ENCODE measurements at places on chromosomes 16 and 17.

DNA sequence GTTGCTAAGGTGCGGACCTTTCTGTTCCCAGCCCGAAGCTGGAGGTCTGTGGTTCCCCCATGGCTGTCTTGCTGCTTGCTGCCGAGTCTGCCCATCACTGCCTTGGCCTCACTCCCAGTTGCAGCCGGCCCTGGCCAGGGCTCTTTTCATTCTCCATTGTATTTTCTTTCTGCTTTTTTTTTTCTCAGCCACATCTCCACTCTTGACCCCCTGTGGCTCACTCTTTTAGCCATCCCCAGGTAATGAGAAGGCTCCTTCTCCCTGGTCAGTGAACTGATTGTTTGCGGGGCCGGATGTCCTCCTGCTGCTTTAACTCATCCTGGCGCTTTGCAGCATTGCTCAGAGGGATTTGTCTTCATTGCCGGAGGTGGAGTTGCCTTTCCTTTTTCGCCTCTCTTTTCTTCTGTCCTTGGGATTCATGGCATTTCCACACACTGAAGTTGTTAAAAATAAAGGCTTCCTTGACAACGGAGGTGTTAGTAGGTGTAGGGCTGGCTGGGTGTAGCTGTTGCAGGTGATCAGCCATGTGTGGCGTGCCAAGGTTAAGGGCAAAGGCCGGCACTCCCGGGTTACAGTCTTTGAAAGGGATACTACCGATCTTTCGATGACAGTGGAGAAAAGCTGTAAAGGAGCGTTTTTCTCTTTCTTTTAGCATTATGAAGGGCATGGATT is 34.1 kb downstream of the MAP2K6 start:
- no peak for DNase-seq

GRCh38 chr16:56637814-56638750 is at the start of gene MT1A:
TSS of gene MT1A (plus strand) at chr16:56638666. CDS start at chr16:56638739, 73 bp downstream.
- DNase-seq = no peak

GRCh38 chr17:50884439-50885311 is 18.5 kb upstream of the TOB1 start:
- no peak for DNase-seq

GRCh38 chr16:78433116-78433515 is 333.7 kb downstream of the WWOX start:
- no peak for DNase-seq

DNA sequence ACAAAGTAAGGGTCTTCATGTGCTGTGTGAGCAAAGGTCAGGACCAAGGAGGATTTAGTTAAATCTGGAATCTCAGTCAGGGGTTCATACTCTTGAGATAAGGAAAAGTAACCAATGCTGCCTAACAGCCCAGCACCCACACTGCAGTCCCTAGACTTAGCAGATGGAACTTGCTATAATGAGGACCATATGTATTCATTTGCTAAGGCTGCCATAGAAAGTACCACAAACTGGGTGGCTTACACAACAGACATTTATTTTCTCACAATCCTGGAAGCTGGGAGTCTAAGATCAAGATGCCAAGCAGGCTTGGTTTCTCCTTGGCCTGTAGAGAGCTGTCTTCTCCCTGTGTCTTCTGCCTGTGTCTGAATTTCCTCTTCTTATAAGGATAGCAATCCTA is 20.8 kb downstream of the ZP2 start:
- DNase-seq = no peak

DNA sequence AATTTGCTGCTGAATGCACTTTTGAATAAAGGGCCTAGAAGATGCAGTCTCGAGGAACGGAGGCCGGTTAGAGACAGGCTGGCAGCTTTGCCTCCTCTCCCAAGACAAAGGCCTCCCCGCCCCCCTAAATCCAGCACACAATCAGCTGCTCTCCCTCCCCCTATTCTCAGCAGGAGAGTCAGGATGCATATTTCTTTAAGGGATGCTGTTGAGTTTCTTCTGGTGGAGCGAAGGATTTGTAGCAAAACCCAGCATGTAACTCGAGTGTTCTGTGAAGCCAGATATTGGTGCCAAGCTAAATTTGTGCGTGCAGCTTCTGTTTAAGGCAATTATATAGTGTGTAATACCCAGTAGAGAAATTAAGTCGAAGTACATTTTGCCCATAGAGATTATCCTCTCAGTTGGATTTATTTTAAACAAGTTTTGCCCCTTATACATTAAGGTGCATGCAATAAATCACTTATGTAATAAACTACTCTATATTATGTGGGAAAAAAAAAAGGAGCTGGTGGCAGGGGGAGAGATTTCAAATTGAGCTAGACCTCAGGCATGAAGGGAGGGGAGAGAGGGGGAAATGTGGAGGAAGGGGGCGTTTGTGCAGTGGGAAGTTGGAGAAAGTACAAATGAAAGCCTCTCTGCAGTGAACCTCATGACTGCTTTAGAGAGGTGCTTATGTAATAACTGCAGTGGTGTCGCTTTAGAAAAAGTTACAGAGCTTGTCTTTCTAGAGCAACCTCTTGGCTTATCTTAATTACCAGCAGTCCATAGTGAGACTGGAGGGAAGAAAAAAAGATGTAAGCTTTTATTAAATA is 599.2 kb downstream of the MAF start:
- DNase-seq = no peak

GRCh38 chr17:58391302-58391984 is 25.9 kb downstream of the RNF43 start:
- no peak for DNase-seq

GRCh38 chr17:77508047-77508715 is 367.4 kb downstream of the SEC14L1 start:
- DNase-seq = no peak
